Activated CD8-positive, alpha-beta memory T cell treated with anti-CD3 and anti-CD28 coated beads, Interleukin-2, amount 10 ng/mL, durations not matched to agents 7 days and 5 days (primary cell): ENCODE measurements at places on chromosomes 4 and X. TPM values are rescaled to one million over a fixed set of nuclear protein-coding genes. Genes with fewer than 3 reads are reported as not detected.

The ATP1B4 gene
- not detected for total RNA-seq

The IKBKG gene
- 53.0 TPM for total RNA-seq

The BGN gene
- total RNA-seq, result not detected

The ARMCX2 gene
- total RNA-seq, result 6.4 TPM

The HSFX4 gene
- not detected for total RNA-seq

The TMEM35A gene
- not detected for total RNA-seq

The FABP2 gene
- total RNA-seq, result not detected

The DDX53 gene
- total RNA-seq, result not detected

The NMU gene
- not detected for total RNA-seq

The CACNA1F gene
- 1.3 TPM for total RNA-seq

The FLNA gene
- 2,011 TPM for total RNA-seq

The STK32B gene
- total RNA-seq, result not detected

The GAGE12E gene
- total RNA-seq, result not detected

The PRSS48 gene
- not detected for total RNA-seq

The FOXP3 gene
- total RNA-seq, result 26.8 TPM

The CFAP47 gene
- total RNA-seq, result not detected

The CD38 gene
- total RNA-seq, result 151 TPM
